NCI-H1105 (cell line): ENCODE measurements at places on chromosomes 1 and 21.

DNA sequence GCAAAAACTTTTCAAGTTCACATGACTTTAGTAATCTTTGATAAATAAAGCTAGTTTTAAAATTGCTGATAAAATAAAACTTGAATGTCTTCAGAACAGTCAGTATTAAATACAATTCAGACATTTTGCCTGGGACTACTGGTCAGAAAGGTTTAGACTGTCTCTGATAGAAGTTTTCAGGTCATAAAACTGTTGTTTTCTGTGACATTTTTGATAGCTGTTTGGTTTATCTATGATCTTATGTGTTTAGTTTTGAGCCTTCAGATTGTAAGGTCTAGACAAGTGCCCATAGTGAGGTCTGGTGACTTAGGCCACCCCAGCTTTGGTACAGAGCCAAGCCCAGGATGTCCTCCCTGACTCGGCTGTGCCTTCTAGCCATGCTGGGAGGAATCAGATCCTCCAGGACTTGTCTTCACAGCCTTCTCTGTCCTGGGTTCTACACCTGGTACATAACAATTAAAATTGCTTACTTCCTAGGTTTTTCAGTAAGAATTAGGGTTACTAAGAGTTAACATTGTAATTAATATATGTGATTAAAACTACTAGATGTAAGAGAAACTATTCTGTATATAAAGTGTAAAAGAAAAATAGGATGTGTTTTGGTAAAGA lies 15.1 kb upstream of the DNAH14 start:
- DNase-seq: no peak

DNA sequence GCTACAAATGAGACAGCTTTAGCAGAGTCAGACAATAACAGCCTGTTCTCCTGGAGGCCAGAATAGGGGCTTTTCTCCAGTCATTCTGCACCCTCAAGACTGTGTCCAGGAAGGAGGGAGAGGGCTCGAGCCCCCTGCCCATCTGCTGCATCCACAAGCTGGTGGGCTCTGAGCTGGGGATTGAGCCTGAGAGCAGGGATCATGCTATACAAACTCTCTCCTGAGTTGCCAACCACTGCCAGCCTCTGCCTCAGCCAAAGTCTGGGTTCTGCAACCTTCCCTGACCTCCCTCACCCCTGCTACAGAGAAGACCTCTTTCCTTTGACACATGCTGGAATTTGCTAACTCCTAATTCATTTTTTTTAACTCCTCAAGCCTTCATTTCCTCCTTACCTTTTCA lies 14.8 kb upstream of the PPM1J start:
- no peak for DNase-seq

GRCh38 chr1:113684153-113684541 lies 75.1 kb downstream of the PHTF1 start:
- no peak for DNase-seq

DNA sequence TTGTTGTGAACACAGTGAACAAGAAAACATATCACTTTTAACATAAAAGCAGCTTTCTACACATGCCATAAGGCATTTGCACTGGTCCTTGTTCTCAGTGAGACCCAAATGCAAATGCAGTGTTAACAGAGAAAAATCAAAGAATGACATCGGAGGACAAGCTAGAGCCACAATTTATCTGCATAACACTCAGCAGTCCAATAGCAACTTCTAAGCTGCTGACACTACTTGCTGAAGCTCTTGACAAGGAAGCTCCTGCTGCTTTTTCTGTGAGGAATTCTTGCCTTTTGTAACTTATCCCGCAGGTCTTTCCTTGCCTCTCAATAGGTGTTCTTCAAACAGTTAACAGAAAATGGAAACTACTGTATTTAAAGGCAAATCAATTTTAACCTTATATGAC lies 34.7 kb downstream of the USH2A start:
- DNase-seq: no peak

DNA sequence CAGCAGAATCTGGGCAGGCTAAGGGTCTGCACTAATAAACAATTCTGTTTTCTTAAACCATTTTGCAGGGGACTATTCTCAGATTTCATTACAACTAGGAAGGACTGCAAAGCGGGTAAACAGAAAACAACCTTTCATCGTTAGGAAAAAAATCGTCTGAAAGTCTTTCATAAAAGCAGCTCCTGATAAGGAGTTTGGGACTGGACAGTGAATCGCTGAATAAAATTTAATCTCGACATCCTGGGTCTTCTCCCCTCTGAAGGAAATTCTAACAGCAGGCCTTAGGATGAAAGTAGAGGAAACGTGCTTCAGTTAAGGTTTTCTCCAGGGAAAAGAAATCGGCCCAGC lies 471 bp upstream of the MTF2 start:
- no peak for DNase-seq

DNA sequence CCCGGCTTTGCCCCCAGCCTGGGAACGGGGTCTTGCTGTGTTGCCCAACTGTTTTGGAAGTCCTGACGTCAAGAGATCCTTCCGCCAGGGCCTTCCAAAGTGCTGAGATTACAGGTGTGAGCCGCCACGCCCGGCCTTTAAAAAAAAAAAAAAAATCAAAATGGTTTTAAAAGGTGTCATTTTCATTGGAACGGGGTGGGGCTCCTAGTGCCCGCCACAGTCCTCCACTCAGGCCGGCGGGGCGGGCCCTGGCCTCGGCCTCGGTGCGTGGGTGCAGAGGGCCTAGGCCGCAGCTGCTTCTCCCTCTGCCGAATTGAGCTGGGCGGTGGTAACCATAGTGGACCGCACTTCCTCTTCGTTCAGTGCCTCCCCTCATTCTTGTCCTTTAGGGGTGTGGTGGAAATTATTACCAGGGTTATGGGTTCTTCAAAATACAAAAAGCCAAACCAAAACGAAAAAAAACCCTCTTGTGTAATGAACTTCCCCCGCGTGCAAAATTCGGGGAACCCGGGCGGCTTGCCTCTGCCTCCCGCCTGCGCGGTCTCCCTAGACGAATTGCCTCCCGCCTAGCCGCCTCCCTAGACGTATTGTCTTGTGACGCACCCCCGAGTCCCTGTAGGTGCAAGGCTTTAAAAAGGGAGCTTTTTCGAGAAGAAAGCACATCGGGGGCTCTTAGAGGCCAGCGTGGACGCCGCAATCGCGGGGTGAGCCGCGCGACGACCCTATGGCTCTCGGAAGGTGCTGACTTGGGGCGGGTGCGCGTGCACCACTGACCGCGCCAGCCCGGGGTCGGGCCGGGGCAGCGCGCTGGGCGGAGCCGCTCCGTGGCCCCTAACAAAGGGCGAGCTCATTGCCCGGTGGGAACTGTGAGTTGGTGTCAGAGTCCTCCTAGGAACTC lies 10.5 kb upstream of the SPEN start:
- DNase-seq: no peak

- no peak for DNase-seq
Measured at GRCh38 chr1:244150071-244150470, 99.0 kb downstream of the ZBTB18 start.

GRCh38 chr1:147238925-147239820 lies 3.3 kb upstream of the CHD1L start:
- no peak for DNase-seq

- no peak for DNase-seq
Measured at GRCh38 chr1:54971317-54971791, 9.1 kb upstream of the TMEM61 start.

GRCh38 chr1:169443923-169444322 lies 16.6 kb upstream of the CCDC181 start:
- DNase-seq: no peak

DNA sequence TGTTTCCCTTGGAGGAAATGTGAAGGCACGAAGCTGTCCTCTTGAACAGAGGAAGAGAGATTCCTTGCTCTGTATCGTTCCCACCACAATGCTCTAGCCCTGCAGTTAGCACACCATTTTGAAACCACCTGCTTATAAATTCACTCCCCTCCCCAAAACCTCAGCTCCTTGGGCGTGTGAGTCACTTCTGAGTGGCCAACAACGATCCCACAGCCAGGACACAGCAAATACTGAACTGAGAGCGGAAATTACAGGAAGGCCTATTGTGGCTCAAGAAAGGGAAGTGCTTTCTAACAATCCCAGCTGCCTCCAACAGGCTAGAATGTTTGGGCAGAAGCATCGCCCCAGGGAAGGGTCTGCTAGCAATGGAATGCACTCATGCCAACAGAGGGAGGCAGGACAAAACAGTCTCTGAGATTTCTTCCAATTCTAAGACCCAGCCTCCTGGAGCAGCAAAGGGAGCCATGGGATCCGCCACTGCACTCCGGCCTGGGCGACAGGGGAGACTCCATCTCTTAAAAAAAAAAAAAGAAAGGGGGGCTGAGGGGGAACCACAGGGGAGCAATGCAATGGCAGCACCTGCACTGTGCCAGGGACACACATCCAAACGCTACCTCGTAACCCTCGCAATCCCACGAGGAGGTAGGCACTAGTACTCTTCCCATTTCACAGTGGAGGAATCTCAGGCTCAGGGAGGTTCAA lies 1.9 kb downstream of the TMEM53 start:
- no peak for DNase-seq

- no peak for DNase-seq
Measured at GRCh38 chr1:14067036-14067435, 367.0 kb downstream of the PRDM2 start.

GRCh38 chr1:45883658-45884057 lies 80.2 kb downstream of the MAST2 start:
- DNase-seq: no peak

DNA sequence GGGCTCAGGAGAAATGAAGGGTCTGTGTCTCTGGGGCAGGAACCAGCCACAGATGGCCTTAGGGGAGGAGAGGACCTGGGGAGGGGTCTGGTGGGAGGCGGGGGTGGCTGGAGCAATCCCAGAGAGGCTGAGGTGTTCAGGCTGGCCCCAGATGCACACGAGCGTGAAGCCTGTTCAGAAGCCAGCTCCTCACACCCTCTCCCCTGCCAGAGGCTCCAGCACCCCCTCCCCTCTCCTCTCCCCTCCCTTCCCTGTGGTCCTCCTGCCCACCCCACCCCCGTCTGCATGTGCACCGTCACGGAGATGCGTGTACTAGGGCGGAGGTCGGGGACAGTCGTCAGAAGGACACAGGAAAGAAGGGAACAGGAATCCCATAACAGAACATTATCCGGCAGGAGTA lies 115.0 kb upstream of the COL6A1 start:
- DNase-seq: no peak

- DNase-seq: no peak
Measured at GRCh38 chr1:119556423-119556822, 49.4 kb downstream of the HSD3B1 start.

DNA sequence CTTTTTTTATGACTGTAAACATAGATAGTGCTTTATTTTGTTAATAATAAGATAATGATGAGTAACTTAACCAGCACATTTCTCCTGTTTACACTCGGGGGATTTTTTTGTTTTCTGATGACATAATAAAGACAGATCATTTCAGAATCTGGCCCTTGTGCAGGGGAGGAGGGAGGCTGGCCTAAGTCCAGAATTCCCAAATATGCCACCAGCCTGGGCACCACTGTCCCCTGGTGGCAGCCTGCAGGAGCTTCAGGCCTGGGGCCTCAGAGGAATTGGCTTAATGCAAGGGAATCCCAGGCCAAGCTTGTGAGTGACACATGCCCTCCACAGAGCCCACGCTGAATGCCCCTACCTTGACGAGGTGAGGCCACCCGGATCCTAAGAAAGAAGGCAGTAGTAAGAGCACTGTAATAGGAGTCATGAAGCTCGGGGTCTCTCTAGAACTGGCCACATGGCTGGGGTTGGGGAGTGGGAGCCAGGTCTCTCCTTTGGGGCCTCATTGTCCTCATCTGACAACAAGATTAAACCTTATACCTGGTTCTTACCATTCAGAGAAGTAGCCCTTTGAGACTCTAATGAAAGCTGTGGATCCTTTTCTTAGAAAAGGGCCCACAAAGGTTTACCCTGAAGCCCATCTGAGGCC lies 24.1 kb downstream of the ETNK2 start:
- DNase-seq: peak; percentile 63

GRCh38 chr1:43520100-43520778 lies 10.4 kb upstream of the PTPRF start:
- DNase-seq: no peak

DNA sequence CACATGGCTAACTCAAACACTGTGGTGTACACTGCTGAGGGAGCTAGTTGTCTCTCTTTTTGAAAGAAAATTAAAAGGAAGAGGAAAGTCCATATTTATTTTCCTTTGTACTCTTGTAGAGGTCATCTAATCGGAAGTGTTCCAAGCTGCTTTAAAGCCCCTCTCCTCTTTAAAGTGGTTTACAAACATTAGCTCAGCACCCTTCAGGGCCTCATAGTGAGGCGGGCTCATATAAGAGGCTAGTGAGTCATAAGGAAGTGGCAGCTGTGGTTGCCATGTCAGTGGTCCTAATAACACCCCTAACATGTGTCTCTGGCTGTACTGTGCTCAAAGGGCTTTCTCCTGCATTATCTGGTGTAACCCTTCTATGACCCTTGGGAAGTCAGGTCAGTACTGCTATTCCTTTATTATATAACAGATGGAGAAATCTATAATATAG lies 104.4 kb upstream of the SERBP1 start:
- no peak for DNase-seq

DNA sequence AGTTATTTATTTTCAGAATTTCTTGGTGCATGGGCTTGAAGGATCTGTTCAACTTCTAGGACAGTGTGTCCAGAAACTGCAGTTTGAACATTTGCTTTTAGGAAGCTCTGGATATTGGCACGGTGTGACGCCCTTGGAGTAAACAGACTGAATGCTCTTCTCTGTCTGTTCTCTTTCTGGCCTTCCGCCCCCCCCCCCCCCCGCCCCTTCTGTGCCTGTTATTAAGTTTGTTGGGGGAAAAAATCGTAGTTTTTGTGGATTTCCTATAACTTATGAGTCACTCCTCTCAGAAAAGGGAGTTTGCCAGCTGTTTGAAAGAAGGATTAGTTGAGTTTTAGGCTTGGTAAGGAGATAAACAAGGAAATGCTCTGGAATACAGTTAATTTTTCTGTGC lies 1.2 kb downstream of the KCTD3 start:
- DNase-seq: peak; percentile 21

DNA sequence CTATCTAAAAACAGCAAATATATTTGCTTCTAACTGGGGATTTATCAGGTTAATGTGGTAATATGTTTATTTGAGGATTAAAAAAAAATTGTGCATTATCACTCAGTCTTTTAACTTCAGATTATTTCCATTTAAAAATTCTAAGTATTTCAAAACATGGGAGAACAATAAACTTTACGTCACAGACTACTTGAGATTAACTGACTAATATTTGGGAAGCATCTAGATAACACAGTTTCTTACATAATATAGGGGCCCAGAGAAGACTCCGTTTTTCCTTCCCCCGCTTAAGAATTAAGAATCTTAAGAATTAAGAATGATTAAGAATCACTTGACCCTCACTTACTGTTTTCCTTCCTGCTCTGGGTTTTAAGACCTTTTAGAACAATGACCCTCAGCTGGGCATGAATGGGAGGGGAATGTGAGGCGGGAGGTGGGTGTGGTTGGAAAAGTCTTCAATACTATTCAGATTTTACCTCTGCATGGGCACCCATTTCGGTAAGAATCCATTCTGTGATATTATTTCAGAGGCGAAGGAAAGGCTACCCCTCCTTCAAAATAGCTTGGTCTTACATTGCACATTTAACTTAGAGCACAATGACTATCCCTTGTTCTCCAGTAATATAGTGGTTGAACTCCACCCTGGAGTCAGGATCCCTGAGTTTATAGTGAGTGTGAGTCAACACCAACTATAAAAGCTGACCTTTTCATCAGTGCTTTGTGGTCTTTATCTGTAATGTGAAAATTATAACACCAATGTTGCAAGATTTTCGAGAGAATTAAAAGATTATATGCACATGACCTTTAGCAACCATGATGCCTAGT lies 821.3 kb downstream of the USP25 start:
- no peak for DNase-seq
